ENCODE measurements at places on chromosomes 11 and 22. TPM values are rescaled to one million over a fixed set of nuclear protein-coding genes. Genes with fewer than 3 reads are reported as not detected.

DNA sequence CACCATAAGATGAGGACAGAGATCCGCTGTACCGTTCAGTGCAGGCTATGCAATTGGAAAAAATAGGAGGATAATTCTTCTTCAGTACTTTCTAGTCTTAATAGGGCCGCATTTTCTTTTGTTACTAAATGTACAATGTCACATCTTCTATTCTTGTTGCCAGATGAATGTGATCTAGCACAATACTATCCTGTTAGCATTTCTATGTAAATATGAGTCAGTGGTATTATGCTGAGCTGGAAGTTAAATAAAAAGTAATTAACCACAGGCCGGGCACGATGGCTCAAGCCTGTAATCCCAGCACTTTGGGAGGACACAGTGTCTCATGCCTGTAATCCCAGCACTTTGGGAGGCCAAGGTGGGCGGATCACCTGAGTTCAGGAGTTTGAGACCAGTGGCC lies 24.4 kb upstream of the BIRC3 start:
- no peak for DNase-seq

GRCh38 chr11:75371949-75372876 lies 20.8 kb upstream of the ARRB1 start:
- DNase-seq, result no peak

Gene SCGB1C1
- not detected for total RNA-seq

Gene FOLR2
- 34.1 TPM for total RNA-seq

DNA sequence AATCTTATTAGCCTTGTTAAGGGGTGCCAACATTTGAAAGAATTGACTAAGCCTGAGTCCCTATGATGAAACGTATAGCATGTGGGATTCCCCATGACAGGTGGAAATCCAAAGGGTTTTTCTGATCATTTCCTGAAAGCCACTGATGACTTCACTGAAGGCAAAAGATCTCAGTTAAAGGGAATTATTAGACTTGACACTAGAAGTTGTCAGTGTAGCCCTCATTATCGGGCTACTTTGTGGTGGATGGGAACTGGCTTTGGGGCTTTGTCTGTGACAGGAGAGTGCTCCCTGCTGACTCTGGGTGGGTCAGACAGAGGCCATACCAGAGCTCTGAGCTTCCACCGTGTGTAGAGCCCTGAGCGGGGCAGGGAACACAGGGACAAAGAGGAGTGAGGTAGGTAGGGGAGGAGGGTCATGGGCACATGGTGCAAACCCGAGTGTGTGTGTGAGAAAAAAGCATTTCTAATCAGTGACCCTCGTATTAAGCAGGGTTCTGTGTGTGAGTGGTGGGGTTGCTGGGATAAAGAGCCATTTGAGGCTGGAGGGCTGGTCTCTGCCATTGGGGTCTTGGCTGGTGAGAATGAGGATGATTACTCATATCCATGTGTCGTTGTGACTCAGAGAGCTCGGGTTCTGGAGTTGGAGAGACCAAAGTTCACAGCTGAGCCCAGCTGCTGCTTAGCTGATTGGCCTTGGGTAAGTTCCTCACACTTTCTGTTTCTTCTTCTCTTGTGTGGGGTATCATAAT lies 101.1 kb downstream of the GRIK4 start:
- DNase-seq, result no peak

DNA sequence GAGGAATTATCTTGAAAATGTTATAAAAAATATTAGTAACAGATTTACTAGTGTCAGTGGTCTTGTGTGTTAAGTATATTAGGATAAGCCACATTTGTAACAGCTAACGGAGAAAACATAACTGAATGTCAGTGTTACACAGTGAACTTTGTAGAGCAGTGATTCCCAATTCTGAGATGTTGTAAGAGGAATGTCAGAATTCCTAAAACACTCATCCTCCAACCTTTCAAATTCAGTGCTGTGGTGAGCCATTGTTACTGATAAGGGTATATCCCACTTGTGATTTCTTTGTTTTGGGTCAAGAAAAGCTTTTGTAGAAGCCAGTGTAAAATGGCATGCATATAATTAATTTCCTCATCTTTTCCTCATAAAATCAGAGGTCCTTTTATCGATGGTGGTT lies 61.9 kb downstream of the ARHGEF12 start:
- DNase-seq, result no peak

Gene MS4A12
- not detected for total RNA-seq

DNA sequence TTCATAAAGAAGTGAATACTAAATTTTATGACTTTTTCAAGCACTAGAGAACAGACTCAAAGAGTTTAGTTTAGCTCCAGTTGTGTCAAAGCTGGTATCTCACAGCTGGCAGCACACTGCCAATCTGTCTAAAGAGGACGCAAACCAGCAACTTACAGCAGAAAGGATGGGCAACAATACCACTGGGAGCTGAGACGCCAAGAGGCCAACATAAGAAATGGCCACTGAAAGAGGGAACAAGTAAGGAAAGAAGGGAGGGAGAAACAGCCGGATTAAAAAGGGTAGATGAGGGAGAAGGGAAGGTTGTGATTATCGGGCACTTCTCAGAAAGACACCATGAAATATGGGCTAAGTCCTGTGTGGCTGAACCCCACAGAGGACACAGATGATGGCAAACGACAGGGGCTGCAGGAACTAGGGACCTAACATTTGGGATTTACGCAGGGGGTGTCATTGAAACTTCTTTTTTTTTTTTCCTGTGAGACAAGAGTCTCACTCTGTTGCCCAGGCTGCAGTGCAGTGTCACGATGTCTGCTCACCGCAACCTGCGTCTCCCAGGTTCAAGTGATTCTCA lies 41.7 kb downstream of the SERPIND1 start:
- no peak for DNase-seq

- DNase-seq, result peak; percentile 45
Observed at GRCh38 chr11:66069715-66070603, at the start of gene PACS1. TSS of gene PACS1 (plus strand) at chr11:66070272. CDS start at chr11:66070487, 215 bp downstream.

DNA sequence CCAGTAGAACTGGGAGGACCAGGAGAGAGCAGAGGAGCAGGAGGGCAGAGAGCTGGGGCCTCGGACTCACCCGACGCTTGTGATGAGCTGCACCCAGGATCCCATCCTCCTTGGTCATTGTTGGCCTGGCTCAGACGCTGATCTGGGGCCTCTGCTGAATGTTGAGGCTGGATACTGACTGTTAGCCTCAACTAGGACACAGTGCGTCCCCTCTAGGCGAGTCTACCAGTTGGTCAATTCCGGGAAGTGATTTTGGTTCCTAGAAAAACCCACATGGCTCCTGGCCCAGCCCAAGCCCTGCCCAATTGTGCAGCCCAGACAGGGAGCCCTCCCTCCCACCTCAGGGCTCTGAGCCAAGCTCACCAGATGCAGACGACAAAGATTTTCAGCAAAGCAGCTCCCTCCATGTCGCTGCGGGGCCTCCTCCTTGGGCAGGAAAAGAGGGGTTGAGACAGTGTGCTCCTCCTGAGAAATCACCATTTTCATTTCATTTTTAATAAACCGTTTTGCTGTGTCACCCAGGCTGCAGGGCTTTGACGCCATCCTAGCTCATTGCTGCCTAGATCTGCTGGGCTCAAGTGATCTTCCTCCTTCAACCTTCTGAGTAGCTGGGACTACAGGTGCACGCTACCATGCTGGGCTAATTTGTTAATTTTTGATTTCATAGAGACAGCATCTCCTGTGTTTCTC lies at the start of gene APOL4:
Gene APOL4, minus strand, starts transcription at position 180 of the 690 bp plus-strand sequence. Its CDS starts 75 bp downstream, at position 105.
- peak; percentile 69 for DNase-seq

DNA sequence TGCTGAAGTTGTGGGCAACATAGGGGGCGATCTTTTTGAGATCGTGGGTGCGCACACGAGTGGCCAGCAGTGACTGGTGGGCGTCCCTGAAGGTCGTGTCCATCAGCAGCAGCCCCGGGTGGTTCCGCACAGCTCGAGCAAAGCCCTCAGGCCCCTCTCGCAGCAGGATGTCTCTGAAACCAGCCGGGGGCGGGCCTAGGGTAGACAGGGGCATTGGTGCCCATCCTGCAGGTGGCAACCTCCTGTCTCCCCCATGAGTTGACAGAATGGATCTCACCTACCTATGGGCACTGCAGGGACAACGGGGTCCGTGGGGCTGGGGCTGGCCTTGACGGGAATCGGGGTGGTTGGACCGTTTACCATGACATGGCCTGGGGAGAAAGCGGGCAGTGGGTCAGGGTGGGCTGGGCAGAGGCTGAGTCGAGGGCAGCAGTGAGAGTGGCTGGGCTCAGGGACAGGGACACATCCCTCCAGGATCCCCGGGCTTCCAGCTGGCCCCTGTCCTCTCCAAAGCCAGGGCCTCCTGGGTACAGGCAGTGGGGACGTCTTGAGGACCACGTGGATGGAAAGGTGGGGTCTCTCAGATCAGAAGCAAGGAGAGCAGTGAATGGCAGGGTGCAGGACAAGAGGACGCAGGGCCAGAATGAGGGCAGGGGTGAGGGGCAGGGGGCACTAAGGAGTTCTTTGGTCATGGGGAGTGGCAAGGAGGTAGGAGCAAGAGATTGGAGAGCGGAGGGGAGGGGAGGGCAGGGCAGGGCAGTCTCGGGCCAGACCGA lies 4.2 kb upstream of the LRFN4 start:
- DNase-seq, result no peak

Gene APOL2
- 81.5 TPM for total RNA-seq

Gene HEPHL1
- total RNA-seq, result not detected

Gene C22orf31
- total RNA-seq, result not detected

DNA sequence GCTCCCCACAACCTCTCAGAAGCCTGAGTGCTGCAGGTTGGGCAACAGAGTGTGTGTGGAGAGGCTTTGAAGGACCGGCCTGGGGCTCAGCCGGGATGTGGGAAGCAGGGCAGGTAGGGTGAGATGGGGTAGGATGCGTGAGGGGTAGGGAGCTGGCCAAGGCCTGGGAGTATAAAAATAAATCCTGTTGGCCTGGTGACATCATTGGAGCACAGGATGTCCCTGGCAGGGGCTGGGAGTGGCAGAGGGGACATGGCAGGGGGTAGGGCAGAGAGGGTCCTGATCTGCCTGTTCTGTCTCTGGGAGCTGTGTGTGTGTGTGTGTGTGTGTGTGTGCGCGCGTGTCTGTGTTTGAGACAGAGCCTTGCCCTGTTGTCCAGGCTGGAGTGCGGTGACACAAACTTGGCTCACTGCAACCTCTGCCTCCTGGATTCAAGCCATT lies 28.6 kb downstream of the TEF start:
- no peak for DNase-seq

Gene TMEM121B
- total RNA-seq, result 0.66 TPM

GRCh38 chr11:74316772-74317505 lies 5.5 kb upstream of the P4HA3 start:
- no peak for DNase-seq

DNA sequence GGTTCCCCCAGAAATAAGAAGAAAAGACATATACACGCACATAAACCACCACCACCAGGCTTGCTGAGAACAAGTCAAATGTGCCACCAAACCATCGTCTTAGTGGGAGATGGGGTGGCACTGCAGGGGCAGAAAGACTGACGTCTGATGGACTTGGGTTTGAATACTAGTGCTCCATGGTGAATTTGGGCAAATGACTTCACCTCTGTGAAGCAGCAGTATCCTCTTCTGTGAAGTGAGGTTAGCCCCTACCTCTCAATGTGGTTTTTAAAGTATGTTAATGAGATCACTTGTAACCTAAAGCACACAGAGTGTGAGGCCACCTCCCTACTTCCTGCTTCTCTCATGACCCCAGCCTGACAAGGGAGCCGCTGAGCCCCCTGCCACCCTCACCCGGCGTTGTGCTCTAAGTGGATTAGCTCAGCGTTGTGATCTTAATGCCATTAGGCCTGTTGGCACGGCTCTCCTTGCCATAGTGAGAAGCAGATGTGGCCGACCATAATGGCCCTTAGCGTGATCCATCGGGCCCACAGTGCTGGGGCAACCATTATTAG lies 14.4 kb downstream of the ZBTB16 start:
- DNase-seq, result no peak

DNA sequence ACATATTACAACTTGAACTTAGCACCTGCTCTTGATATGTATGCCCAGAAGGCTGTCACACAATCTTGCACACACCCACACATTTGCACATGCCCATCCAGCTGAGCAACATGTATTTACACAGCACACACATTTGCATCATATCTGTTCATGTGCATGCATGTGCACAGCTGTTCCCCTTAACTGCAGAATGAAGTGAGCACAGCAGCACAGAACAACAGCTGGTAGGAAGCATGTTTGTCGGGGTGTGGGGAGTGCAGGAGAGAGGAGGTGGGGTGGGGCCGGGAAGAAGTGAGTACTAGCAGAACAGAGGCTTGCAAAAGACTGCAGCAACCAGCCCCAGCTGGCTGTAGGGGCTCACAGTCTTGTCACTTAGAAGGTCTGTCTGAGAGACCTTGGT lies 296.5 kb downstream of the KIRREL3 start:
- no peak for DNase-seq

DNA sequence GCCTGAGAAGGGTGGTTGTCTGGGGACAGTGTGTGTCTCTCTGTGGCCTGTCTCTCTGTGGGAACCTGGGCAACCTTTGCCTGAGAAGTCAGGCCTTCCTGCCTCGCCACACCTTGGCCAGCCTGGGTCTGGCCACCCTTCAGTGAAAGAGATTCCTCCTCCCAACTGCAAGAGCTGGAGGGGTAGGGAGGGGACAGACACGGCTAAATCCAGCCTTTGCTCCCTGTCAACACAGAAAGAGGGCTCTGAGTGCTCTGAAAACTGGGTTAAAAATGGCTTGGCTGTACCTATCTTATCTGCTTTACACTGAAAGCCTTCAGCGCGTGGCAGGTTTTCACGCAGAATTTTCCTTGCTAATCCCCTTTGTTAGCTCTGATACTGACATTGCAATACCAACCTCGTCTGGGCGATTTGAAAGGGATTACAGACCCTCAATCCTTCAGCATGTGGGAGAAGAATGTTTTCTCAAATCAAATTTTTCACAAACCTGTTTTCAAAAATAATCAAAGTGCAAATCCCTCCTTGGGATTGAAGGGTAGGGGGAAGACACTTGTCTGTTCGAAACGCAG lies 163.7 kb downstream of the DSCAML1 start:
- no peak for DNase-seq

Gene CDC42EP1
- 33.1 TPM for total RNA-seq

Gene PKP3
- total RNA-seq, result 13.2 TPM

Gene ALDH3B2
- total RNA-seq, result not detected

- no peak for DNase-seq
Observed at GRCh38 chr11:21909145-21909544, 283.7 kb upstream of the ANO5 start.

DNA sequence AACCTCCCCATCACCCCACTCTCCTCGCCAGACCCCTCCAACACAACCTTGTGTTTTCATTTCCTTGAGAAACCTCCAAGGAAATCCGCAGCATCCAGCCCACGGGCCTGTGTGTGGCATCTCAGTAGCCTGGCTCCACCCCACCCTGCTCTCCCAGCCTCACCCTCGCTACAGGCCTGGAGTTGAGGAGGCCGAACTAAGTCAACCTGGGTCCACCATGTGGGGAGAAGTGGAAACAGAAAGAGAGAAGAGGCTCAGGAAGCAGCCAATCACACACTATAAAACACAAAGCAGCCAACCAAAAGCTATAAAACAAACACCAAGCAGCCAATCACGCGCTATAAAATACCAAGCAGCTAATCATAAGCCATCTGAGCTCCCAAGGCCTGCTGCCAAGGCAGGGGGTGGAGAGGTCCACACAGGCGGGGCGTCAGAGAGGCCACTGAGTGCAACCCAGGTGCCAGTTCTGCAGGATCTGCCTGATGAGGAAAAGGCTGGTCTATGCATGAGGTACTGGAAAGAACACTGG lies 72.0 kb downstream of the MICAL3 start:
- no peak for DNase-seq

All from tibial nerve (tissue), 4 donors.